NCI-H1694 treated with DMSO at 0.1 percent for 48 hours (cell line): ENCODE measurements at places on chromosomes 5 and 9.

DNA sequence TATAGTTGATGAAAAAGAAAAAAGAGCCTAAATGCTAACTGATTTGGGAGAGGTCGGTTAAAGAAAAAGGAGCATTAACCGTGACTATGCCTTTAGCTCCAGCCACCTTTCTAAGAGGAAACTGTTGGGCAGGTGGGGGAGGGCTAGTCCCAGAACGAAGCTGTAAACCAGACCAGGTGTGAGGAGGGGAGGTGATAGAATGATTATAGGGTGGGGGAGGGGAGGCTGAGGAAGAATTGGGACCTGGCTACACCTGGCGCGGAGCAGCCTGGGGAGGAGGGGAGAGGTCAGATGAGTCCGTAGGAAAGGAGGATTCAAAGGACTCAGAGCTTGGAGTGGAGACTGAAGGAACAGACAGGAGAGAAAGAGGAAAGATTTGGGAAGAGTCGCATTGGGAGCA lies 73.4 kb downstream of the PHAX start:
- DNase-seq: no peak

DNA sequence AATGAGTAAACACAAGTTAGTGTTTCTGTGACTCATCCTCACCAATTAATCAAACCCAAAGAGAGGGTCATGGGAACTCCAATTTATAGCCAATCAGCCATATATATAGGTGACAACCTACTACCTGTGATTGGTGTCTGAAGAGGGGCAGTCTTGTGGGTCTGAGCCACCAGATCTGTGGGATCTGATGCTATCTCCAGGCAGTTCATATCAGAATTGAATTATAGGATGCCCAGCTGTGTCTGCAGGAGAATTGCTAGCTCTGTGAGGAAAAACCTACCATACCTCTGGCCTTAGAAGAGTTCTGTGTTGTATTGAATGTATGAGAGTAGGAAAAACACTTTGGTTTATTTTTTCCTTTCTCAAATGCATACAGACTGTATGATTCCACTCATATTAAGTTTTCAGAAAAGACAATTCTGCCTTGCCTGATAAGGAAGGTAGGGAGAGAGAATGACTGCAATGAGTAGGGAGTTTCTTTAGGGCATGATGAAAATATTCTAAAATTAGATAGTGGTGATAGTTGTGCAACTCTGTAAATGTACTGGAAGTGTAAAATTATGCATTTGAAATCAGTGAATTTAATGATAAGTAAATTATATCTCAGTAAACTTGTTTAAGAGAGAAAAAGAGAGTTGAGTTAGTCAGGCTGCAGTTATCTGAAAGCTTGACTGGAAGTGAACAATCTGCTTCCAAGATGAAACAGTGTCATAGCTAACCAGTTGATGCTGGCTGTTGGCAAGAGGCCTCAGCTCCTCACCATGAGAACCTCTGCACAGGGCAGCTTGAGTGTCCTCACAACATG lies 274.9 kb downstream of the AUH start:
- DNase-seq: no peak

DNA sequence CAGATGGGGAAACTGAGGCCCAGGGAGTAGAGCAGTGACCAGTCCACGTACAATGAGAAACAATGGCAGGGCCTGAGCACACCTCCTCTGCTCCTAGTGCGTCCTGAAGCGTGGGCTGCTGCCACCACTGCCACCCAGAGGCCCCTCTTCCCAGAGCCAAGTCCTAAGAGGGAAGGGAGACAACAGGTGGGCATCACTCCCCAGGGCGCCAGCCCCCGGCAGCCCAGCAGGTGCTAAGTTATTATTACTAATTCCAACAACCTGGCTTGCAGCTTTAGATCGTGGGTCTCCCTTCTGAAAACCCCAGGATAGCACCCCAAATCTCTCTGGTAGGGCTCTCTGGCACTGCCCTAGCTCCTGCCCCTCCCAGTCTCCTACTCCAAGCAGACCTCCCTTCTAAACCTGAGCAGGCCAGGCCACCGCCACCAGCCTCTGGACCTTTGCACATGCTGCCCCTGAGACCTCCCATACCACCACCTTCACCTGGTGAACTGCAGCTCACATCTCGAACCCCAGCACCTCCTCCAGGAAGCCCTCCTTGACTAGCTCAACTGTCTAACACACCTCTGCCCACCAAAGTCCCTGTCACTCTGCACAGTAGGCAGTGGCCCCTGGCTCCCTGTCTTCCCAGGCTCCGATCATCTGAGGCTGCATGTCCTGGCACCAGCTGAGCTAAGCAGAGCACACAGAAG lies 65.8 kb downstream of the VAV2 start:
- no peak for DNase-seq

- DNase-seq: no peak
These were observed 4.9 kb downstream of the HSPB3 start for GRCh38 chr5:54460181-54460919.

GRCh38 chr5:95081500-95081960 lies 203.4 kb downstream of the MCTP1 start:
- DNase-seq: no peak

DNA sequence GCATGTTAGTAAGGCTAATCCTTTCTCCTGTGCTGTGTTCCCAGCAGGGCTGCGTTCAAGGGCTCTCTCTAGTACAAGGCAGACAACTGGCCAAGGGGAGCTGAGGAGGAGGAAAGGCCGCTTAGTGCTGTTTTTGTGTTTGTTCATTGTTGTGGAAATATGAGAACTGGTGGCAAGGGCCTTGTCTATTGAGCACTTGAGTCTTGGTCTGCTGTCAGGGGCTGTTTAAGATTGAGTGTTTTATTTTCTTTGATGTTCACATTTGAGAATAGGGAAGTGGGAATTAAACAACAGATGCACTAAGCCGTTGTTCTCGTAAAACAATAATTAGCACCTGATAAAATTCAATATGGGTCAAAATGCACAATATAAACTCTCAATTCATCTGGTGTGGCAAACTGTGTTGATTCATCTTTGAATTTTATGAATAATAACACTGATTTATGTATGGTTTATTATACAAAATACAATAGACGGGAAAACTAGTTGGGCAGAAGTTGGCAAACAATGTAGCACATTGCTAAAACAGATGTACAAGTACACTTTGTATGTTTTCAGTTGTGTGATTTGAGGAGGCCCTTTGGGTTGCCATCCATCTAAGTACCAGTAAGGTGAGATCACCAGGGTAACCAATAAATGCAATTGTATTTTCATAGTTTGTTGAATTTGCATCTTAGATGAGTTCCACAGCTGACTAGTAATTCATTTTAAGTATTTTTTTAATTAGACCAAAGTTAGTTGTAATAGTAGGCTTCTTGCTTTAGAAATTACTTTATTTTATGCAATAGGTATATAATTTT lies 97.6 kb upstream of the GRHPR start:
- no peak for DNase-seq

DNA sequence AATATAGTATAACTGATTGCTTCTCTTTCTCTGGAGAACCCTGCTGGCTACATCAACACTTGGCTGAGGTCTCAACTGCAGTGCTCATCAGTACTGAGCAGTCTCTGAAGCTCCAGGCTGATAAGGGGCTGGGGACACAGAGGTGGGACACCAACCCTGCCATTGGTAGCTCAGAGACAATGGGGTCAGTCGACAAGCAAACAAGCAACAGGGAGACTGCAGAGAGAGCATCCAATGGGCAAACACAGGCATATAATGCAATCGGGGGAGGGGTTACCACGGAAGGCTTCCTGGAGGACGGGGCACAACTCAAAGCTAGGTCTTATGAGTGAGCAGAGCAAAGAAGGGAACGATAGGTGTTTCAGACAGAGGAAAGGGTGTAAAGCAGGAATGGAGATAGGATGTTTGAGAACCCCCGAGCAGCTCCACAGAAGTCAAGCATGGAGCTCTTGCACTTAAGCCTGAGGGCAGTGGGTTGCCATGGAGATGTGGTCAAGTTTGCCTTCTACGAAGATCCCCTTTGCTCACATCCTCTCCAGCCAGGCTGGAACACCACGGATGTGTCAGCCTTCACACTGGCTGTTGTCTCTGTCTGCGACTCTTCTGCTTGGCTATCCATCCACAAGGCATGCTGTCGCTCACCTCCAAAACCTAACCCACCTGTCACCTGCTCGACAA lies 21.5 kb upstream of the AKNA start:
- DNase-seq: no peak

- no peak for DNase-seq
These were observed 173.7 kb upstream of the KIF2A start for GRCh38 chr5:62132276-62132675.

DNA sequence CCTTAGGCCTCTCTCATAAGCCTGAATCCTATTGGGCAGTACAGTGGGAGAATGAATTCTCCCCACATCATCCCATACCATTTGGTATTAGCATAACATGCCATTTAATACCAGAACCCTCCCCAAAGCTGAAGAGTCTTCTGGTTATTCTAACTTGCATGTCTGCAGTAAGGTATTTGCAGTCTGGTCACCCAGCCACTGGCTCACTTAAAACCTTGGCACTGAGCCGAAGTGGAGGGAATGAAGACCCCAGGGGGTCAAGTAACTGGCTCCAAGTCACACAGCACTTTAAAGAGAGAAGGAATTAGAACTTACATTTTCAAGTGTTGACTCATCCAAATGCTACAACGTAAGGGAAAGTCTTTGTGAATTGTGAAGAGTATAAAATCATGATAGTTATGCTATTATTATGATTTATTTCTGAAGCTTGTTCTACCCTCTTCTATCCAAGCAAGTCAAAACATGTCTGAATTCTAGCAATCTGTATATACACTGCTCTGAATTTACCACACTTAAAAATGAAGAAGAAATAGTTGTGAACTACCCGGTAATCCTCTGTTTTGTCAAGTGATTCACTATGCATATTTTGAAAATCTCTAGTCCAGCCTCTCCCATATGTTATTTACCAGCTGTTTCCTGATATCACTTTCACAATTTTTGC lies 28.5 kb downstream of the GLRA1 start:
- DNase-seq: peak; percentile 68

- DNase-seq: no peak
These were observed 587 bp downstream of the MIER3 start for GRCh38 chr5:56951126-56951945.

- DNase-seq: no peak
These were observed 98.8 kb upstream of the NR4A3 start for GRCh38 chr9:99722877-99723276.

- peak; percentile 3 for DNase-seq
These were observed 1.2 kb downstream of the G3BP1 start for GRCh38 chr5:151772846-151773561.

GRCh38 chr9:38096238-38096805 lies 27.3 kb upstream of the SHB start:
- DNase-seq: no peak
